Activated CD4-positive, alpha-beta T cell treated with anti-CD3 and anti-CD28 coated beads for 36 hours (primary cell): ENCODE measurements at places on chromosomes 5 and 9. TPM values are rescaled to one million over a fixed set of nuclear protein-coding genes. Genes with fewer than 3 reads are reported as not detected.

Gene IRX2
- total RNA-seq, result not detected

DNA sequence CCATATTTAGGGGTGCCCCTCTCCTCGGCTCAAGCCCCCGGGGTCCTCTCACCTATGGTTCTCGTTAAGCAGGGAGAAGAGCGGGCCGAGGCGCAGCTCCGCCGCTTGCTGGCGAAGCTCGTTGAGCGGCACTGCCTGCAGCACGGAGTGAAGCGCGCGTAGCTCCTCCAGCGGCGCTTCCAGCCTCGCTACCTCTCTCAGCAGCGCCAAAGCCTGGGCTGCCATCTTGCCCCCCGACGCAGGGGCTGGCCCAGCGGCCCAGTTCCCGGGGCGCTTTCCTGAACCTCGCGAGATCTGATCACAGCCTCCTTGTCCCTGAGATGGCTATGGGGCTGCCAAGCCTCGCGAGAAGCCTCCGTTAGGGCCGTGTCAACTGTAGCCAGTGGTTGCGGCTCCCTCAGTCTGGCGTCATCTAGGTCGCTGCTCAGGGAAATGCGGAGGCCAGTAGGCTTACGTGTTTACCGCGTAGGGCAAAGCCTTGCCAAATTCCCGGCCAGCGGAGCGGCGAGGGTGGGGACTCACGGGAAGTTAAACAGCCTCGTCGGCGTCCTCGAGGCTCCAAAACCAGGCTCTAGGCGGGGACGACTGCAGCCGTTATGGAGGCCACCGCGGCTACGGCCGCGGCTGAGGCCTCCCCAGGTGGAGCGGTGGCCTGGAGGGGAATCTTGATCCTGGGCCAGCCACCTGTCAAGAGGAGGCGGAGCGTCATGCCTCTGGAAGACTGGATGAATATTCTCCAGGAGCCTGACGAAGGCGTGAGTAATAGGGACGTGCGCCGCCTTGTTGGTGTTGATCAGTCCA lies at the start of gene PSMD5:
PSMD5 (minus strand) TSS at position 238 of the 801 bp plus-strand sequence; CDS start at position 225, 13 bp downstream.
- peaks cover 70% of the 10 kb centered on the region for H3K4me1 ChIP-seq
- peak; percentile 99 for DNase-seq
- H3K4me3 ChIP-seq, result peak within 1 kb of the TSS; percentile 98
- peaks cover 71% of the 10 kb centered on the region for H3K36me3 ChIP-seq
- H3K27ac ChIP-seq, result peak within 1 kb of the TSS; percentile 91

Gene PDZD2
- total RNA-seq, result 0.14 TPM

DNA sequence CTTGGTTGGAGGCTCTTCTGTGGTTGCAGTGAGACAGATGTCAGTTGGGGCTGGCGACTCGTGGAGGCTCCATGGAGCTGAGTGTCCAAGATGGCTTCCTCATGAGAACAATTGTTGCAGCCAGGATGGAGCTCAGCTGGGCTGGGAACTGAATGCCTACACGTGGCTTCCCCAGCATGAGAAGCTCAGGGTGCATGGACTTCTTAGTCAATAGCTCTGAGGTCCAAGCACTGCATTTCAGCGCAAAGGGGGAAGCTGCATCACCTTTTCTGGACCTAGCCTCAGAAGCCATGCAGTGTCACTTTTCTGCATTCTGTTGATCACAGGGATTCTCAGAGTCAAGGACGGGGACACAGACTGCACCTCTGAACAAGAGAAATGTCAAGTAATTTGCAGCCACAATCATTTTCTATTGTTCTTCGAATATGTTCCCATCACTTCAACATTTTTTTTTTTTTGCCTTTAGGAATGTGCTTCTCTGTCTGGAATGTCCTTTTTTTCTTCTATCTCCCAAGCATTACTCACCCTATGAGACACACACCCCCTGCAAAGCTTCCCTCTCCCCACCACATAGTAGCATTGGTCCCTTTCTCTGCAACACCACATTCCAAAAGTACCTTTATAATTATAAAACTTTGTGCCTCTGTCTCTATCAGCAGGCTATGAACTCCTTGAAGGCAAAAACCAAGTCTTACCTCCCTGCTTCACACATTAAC lies 57.5 kb upstream of the STK32A start:
- no peak overlapping the region for H3K27ac ChIP-seq
- peaks cover 9% of the 10 kb centered on the region for H3K27me3 ChIP-seq
- no peaks in the 10 kb centered on the region for H3K36me3 ChIP-seq

- H3K4me1 ChIP-seq, result no peaks in the 10 kb centered on the region
- no peaks in the 10 kb centered on the region for H3K36me3 ChIP-seq
- no peak overlapping the region for H3K4me3 ChIP-seq
- no peaks in the 10 kb centered on the region for H3K27me3 ChIP-seq
- no peak for DNase-seq
Measured at GRCh38 chr5:124806373-124807077, 60.1 kb upstream of the ZNF608 start.

DNA sequence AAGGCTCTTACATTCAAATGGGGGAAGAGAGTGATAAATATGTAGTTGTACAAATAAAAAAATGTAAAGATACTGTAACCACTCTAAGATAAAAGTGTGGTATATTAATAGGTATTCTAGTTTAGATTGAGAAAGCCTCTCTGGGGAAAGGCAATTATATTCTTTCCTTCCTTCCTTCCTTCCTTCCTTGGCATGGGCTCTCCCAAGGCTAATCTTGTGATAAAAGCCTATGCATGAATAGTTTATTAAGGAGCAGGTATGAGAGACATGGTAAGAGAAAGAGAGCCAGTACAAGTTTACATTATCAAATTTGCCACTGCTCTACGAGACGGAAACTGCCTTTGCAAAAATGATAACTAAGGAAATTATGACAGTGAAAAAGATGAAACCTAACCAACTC lies 588.8 kb downstream of the PRELID2 start:
- H3K4me1 ChIP-seq, result no peaks in the 10 kb centered on the region
- no peaks in the 10 kb centered on the region for H3K36me3 ChIP-seq
- no peak overlapping the region for H3K4me3 ChIP-seq
- no peaks in the 10 kb centered on the region for H3K27me3 ChIP-seq
- DNase-seq, result no peak
- H3K27ac ChIP-seq, result no peak overlapping the region

GRCh38 chr9:99092643-99093491 lies 12.0 kb upstream of the TGFBR1 start:
- H3K27me3 ChIP-seq, result no peaks in the 10 kb centered on the region
- H3K27ac ChIP-seq, result peak overlapping the region; percentile 76
- H3K36me3 ChIP-seq, result no peaks in the 10 kb centered on the region
- peak overlapping the region; percentile 24 for H3K4me3 ChIP-seq
